AG04450 (cell line): ENCODE measurements at places on chromosomes 5 and 9.

DNA sequence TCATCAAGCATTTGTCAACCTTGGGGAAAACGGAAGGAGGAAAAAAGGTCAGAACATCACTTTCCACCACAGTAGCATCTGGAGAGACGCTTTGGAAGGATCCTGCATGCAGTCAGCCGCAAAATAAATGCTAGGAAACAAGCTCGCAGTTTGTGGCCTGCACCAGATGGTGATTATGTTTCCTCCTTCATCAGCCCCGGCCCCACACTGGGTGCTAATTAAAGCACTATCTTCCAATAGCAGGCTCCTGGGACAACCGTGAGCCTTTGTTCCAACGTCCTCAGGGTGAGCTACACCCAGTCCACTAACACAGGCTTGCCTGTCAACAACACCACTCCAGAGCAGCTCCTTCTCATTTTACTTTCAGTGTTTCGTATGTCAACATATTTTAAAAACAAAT lies 64.0 kb downstream of the RNF130 start:
- no peak for DNase-seq

DNA sequence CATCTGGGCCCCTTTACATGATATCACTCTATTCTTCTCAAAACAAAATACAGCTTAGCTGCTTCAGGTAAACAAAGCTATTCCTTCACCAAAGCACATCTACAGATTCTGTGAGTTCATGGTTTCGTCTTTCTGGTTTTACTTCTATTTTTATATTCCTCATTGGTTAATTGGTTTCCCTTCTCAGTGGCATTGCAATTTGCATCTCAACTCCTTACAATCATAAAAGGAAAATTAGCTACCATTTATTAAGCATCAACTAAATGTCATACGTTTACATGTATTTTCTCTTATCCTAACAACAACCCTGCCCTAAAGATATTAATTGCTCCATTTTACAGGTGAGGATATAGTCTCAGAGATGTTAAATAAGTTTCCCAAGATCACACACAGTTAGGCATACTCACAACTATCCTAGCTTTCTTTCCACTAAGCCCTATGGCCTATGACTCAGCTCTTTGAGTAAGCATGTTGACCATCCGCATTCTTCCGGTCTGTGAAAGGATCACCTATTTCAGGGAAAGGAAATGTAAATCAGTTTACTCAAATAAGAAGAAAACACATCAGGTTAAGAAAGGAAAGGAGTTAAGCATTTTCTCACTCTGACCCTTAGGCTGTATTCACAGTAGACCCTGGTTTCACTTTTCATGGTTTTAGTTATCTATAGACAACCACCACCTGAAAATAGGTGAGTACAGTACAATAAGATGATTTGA lies 146.1 kb downstream of the CAAP1 start:
- DNase-seq = no peak

DNA sequence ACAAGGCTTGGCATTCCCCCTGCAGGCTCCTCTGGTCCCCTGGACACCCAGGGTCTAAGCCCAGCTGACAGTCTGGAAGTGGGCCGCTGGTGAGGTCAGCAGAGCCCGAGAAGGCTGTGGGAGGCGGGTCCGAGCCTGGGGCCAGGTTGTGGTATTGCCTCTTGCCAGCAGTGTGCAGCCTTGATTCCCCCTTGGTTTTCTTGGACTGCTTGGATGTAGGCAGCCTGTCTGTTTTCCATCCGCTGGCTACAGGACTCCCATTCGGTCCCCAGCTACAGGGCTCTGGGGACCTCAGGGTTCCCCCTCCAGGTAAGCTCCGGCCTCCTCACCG lies 1.6 kb downstream of the AIF1L start:
- no peak for DNase-seq

DNA sequence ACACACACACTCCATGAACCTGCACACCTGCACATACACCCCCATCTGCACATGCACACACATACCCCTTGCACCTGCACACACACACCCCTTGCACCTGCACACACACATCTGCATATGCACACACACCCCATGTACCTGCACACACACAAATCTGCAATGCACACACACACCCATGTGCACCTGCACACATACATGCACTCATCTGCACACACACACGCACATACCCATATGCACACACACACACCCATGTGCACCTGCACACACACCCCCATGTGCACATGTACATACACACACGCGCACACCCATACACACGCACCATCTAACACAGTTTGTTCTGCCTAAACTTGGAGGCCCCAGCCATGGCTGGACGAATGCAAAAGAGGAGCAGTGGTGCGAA lies 115.9 kb upstream of the SARDH start:
- DNase-seq = no peak

GRCh38 chr5:107184871-107185270 lies 485.9 kb downstream of the EFNA5 start:
- DNase-seq = no peak

DNA sequence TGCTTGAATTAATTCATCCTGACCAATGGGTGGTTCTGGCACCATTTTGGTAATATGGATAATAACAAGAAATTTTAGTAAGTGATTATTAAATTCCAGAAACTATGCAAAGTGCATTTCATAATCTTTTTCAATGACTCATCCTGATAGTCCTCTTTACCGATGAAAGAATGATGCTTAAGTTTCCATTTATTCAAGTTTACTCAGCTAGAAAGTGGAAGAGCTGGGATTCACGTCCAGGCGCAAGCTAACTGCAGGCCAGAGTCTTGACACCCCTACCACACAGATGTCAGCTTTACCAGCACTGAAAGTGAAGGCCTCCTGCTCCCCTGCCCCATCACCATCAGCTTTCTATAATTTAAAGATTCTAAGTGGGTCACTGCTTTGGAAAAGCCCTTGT lies 493.5 kb upstream of the WWC1 start:
- DNase-seq = no peak

DNA sequence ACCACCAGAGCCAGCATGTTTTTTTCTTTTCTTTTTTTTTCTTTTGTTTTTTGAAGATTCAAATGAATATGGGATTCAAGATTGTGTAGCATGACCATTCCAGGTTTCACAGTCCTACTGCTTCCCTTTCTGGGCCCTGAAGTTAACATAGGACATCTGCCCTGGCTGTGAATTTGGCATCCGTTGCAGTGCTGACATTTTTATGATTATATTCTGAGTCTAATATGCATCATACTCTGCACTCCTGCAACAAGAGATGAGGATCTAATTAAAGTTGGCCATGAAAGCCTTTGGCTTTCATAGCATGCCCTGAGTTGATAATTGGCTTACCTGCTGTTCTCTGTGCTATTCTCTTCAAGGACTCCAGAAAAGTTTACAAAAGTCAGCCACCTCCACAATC lies 29.8 kb downstream of the C5orf22 start:
- no peak for DNase-seq

DNA sequence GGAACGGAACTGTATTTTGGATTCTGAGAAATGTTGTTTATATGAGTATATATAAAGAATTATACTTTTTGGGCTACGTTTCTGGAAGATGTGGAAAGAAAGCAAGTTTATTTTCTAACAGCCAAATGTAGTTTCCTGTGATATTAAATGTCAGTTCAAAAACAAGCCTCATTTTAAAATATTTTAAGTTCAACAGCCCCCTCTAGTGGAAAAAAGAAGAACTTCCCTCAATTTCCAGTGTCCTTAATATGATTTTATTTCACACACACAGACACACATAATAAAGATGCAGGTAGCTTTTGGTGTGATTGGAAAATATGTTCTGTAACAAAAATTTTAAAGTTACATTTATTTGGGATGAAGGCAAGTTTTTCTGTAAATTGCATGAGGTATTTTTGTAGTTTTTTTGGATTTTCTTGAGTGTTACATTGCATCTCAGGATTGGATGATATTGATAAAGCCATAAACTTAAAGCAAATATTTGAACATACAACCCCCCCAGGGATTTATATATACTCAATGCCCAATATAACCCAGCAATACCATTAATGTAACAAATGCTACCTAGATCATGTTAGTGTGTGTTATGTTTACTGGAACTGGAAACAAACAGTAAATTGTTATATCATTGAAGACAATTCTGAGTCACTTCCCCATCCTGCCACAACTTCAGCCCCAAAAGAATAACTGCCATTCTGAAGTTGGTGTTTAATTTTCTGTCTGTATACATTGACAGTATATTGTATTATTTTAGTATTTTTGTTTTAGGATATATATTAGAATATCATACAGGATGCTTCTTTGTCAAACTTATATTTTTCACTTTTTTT lies 54.0 kb downstream of the CCDC171 start:
- peak; percentile 3 for DNase-seq
